Mesenchymal stem cell (in vitro differentiated cells and primary cell): ENCODE measurements at places on chromosomes 1 and 21.
A peak's percentile ranks its signal among the peaks of the same experiment; 100 is the strongest.

DNA sequence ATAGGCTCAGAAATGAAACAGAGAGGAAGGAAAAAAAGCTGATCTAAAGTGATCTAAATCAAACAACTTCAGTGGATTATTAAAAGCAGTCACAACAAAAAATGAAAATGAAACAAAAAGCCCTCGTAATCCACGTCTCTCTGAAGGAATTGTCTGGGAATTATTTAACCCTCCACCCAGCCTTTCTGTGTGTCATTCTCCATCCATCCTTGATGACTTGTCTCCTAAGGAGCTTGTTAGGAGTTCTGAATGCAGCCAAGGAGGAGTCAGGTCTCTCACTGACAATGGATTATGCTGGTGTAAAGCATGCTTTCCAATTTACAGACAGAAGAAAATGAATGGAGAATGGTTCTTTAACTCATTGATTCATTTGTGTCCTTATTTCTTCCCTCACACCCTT lies 359.3 kb upstream of the RUNX1 start:
- no peaks in the 10 kb centered on the region for H3K4me1 ChIP-seq
- DNase-seq, result no peak
- H3K4me3 ChIP-seq, result peak overlapping the region; percentile 63
- H3K27me3 ChIP-seq, result peaks cover 10% of the 10 kb centered on the region

DNA sequence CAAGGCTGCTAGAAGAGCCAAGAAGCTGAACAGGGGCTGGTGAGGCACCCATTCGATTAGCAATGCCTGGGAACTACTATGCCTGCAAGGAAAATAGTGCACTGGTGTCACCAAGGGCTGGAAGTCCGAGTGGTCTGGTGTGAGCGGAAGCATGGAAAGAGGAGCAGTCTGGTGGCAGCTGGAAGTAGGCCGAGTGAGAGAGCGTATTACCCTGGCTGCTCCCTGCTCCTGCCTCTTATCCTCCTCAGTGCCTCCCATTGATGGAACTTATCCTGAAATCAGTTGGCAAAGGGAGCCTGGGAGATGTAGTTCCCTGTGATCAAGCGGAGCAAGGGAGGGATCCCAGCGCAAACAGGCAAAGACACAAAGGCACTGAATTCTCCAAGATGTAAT lies 9.6 kb downstream of the SMAP2 start:
- H3K27ac ChIP-seq, result no peak overlapping the region
- DNase-seq, result no peak
- H3K27me3 ChIP-seq, result no peaks in the 10 kb centered on the region
- H3K4me1 ChIP-seq, result peaks cover 5% of the 10 kb centered on the region

- DNase-seq, result no peak
- H3K36me3 ChIP-seq, result no peaks in the 10 kb centered on the region
- H3K4me1 ChIP-seq, result no peaks in the 10 kb centered on the region
- H3K27ac ChIP-seq, result no peak overlapping the region
These were observed 139.6 kb upstream of the CTTNBP2NL start for GRCh38 chr1:112256411-112256810.

- no peak overlapping the region for H3K4me3 ChIP-seq
- peaks cover 30% of the 10 kb centered on the region for H3K36me3 ChIP-seq
- no peaks in the 10 kb centered on the region for H3K4me1 ChIP-seq
- peak overlapping the region; percentile 43 for H3K27ac ChIP-seq
- H3K27me3 ChIP-seq, result no peaks in the 10 kb centered on the region
These were observed 35.2 kb upstream of the MAB21L3 start for GRCh38 chr1:116075990-116076389.

DNA sequence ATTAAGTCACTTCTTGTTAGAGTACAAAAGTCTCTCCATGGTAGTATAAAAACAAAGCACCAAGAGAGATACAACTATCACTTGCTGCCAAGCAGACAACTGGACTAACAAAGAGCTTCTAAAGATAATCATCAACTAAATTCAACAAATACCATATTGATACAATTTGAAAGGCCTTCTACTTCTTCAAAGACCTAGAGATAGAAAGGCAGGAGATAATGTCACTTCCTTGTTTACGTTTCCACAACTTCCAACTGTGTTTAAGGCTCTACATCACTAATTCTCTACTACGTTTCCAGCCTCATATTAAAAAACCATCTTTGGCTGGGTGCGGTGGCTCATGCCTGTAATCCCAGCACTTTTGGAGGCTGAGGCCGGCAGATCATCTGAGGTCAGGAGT lies 104.5 kb downstream of the ASH1L start:
- H3K4me3 ChIP-seq, result no peak overlapping the region
- H3K27me3 ChIP-seq, result no peaks in the 10 kb centered on the region
- no peaks in the 10 kb centered on the region for H3K4me1 ChIP-seq
- H3K36me3 ChIP-seq, result peaks cover 7% of the 10 kb centered on the region

- peaks cover 8% of the 10 kb centered on the region for H3K4me1 ChIP-seq
- H3K27me3 ChIP-seq, result peaks cover 46% of the 10 kb centered on the region
- DNase-seq, result no peak
These were observed at the start of gene TMPRSS3 for GRCh38 chr21:42395905-42396651. TSS of gene TMPRSS3 (minus strand) at chr21:42396052. CDS start at chr21:42395417, 635 bp downstream.

DNA sequence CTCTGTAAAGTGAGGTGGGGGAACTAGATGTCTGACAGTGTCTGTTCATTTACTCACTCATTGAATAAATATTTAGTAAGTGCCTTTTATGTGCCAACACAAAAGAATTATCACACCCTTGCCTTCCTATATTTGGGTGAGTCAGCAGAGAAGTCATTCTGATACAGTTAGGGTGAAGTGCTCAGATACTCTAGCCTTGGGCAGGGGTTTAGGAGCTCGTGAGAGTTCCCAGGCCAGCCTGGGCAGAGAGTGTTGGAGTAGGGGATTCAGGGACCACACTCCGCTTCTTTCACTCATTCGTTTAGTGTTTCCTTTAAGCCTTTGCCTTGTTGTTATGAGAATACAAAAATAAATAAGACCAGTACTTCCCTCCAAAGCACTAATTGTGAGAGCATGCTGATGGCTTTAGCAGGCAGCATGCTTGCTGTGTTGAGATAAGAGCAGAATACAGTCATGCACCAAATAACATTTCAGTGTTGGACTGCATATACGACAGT lies 83.9 kb downstream of the DYRK1A start:
- no peak overlapping the region for H3K4me3 ChIP-seq
- H3K27me3 ChIP-seq, result no peaks in the 10 kb centered on the region
- H3K36me3 ChIP-seq, result peaks cover 4% of the 10 kb centered on the region
- H3K27ac ChIP-seq, result peak overlapping the region; percentile 10
- DNase-seq, result peak; percentile 67

DNA sequence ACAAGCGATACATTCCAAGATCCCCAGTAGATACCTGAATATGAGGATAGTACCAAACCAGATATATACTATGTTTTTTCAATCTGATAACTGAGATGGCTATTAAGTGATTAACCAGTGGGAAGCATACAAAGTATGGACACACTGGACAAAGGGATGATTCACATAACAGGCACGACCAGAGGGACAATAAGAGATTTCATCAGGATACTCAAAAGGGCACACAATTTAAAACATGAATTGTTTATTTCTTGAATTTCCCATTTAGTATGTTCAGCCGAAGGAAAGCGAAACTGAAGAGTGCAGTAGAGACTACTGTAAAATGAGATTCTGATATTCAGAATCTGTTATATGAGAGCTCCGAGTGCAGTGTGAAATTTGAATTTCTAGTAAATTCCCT lies 10.6 kb downstream of the ZZZ3 start:
- H3K4me3 ChIP-seq, result no peak overlapping the region
- peaks cover 15% of the 10 kb centered on the region for H3K36me3 ChIP-seq
- H3K4me1 ChIP-seq, result peaks cover 6% of the 10 kb centered on the region
- no peaks in the 10 kb centered on the region for H3K27me3 ChIP-seq

GRCh38 chr1:232921381-232921780 lies 29.0 kb upstream of the NTPCR start:
- no peak overlapping the region for H3K4me3 ChIP-seq
- no peaks in the 10 kb centered on the region for H3K36me3 ChIP-seq
- H3K27me3 ChIP-seq, result no peaks in the 10 kb centered on the region
- H3K27ac ChIP-seq, result no peak overlapping the region
- peaks cover 2% of the 10 kb centered on the region for H3K4me1 ChIP-seq

DNA sequence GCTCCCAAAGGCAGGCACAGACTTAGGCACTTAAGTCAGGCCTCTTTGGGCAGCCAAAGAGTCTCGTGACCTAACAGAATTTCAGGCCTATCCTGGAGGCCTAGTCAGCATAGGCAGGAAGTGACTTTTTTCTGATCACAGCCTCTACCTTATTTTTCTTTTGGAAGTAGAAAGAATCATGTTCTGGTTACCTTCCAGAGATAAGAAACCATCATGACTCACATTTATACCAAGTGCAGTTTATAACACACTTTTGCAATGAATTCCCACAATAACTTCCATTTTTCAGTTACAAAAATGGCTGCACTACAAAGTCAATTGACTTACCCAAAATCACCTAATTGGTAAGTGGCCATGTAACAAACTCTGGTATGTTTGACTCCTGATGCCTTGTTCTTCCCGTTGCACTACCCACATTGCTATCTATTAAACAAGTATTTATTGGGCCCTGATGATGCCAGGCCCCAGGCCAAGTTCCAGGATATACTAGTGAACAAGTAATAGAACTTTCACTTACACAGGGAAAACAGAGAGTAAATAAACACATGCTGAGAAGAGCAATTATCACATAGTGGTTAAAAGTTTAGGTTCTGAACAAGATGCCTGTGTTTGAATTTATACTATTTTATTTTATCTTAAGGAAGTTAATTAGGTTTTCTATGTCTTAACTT lies 74.3 kb downstream of the SH3GLB1 start:
- no peak overlapping the region for H3K27ac ChIP-seq
- H3K4me1 ChIP-seq, result peaks cover 4% of the 10 kb centered on the region
- no peaks in the 10 kb centered on the region for H3K27me3 ChIP-seq
- DNase-seq, result no peak

- H3K4me3 ChIP-seq, result no peak overlapping the region
- no peaks in the 10 kb centered on the region for H3K36me3 ChIP-seq
- DNase-seq, result no peak
These were observed 4.2 kb downstream of the RSPO1 start for GRCh38 chr1:37630426-37631028.

DNA sequence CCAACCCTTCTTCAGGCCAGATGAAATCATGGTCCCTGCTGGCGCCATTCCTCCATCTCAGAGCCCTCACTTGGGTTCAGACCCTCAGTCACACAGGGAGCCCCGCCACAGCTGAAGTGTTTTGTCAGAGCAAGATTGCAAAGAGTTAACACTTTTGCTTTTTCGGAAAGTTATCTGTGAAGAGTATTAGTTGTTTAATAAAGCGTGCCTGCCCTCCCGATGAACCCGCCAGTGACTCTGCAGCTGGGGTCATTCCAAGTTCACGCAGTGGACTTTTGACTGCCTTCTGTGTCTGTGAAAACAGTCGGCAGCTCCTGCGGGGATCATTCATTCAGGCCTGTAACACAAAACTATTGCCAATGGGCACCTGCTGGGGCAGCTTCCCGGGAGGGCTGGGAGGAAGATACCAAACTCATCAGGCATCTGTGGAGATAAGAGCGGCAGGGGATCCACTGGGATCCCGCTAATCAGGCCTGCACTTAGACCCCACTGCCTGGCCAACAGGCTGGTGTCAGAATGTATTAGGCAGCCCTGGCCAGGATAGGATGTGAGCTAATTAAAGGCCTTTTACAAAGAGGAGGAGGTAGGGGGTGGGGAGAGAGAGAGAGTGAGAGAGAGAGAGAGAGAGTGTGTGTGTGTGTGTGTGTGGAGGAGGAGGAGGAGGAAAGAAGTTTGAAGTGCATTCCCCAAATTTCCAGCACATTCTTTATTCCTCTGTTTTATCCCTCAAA lies 184.5 kb downstream of the DHRS3 start:
- DNase-seq, result peak; percentile 27
- H3K4me3 ChIP-seq, result no peak overlapping the region
- H3K27ac ChIP-seq, result no peak overlapping the region
- no peaks in the 10 kb centered on the region for H3K27me3 ChIP-seq
- peaks cover 16% of the 10 kb centered on the region for H3K4me1 ChIP-seq

DNA sequence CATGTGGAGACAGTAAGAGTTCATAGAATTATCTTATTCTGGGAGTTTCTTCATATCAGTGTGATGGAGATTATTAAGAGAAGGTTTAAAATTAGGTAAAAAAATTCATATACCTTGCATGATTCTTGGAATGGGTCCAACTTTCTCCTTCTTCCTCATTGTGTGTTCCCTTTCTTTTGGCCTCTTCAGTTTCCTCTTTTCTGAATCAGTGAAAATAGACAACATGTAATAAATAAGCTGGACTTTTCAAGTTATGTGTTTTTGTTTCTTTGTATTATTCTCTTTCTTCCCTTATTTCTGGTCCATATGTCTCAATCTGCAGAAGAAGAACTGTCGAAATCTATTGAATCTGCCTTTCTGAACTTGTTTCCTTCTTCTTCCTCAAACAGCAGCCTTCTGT lies 30.5 kb downstream of the C4BPA start:
- no peaks in the 10 kb centered on the region for H3K27me3 ChIP-seq
- no peaks in the 10 kb centered on the region for H3K4me1 ChIP-seq
- H3K27ac ChIP-seq, result no peak overlapping the region

DNA sequence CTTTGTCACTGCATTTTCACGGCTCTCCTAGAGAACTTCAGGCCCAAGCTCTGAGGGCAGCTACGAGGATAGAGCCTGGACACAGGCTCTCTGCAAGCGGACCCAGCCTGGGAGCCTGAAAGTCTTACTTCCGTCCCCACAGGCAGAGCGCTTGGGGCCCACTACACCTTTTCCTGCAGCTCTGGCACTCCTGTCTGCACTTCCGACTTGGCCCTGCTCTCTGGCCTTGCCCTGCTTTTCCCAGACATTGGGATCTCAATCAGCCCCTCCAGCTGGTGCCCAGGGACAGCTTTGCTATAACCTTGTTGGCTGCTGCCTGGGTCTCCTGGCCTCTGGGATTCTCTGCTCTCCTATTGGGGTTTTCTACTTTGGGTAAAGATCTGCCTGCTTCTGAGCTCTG lies 27.6 kb downstream of the WNT4 start:
- no peak for DNase-seq
- no peak overlapping the region for H3K4me3 ChIP-seq
- no peaks in the 10 kb centered on the region for H3K27me3 ChIP-seq
- H3K27ac ChIP-seq, result no peak overlapping the region

GRCh38 chr21:34046917-34047316 lies 26.5 kb upstream of the MRPS6 start:
- no peaks in the 10 kb centered on the region for H3K27me3 ChIP-seq
- H3K4me1 ChIP-seq, result no peaks in the 10 kb centered on the region
- no peak for DNase-seq
- H3K4me3 ChIP-seq, result no peak overlapping the region
- no peak overlapping the region for H3K27ac ChIP-seq

GRCh38 chr1:150555971-150556865 lies 7.0 kb downstream of the ADAMTSL4 start:
- no peak overlapping the region for H3K27ac ChIP-seq
- peaks cover 58% of the 10 kb centered on the region for H3K36me3 ChIP-seq
- H3K4me3 ChIP-seq, result no peak overlapping the region
- H3K4me1 ChIP-seq, result peaks cover 44% of the 10 kb centered on the region
- peak; percentile 59 for DNase-seq
- no peaks in the 10 kb centered on the region for H3K27me3 ChIP-seq

GRCh38 chr1:3999941-4000735 lies 100.1 kb upstream of the C1orf174 start:
- no peak overlapping the region for H3K27ac ChIP-seq
- no peaks in the 10 kb centered on the region for H3K36me3 ChIP-seq
- peaks cover 1% of the 10 kb centered on the region for H3K4me1 ChIP-seq
- DNase-seq, result no peak
